ENCODE measurements at places on chromosomes 12 and 14.

DNA sequence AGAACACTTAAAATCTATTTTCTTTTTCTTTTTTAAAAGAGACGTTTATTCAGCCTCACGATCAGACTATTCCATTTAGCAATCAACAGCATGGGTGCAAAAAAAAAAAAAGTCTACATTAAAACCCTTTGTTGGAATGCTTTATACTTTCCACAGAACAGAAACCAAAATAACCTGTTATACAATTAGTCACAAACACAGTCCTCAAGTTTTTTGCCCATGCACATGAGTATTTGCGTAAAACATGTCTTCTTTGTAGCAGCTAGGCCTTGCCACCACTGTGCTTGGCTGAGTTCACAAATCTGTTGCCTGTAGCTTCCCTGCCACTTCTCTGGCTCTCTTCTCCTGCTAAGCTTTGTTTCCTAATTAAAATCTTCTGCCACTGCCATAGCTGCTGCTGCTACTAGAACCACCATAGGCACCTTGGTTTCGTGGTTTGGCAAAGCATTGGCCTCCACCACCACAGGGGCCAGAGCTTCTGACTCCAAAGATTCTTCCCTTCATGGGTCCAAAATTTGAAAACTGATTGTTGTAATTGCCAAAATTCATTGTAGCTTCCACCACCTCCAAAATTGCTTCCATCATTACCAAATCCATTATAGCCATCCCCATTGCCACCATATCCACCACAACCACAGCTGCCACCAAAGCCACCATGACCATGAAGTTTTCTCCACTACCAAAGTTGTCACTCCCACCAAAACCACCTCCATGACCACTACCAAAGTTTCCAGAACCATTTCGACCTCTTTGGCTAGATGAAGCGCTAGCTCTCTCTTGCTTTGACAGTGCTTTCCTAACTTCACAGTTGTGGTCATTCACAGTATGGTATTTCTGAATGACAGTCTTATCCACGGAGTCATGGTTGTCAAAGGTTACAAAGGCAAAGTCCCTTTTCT, 38.1 kb downstream of the KLRG1 start:
- no peak for DNase-seq

GRCh38 chr12:26108915-26109314, 15.9 kb downstream of the BHLHE41 start:
- no peak for DNase-seq

- no peak for DNase-seq
Observed at GRCh38 chr14:90842726-90843125, 26.5 kb upstream of the TTC7B start.

- DNase-seq, result no peak
Observed at GRCh38 chr14:100835548-100836310, 9.8 kb downstream of the MEG3 start.

- no peak for DNase-seq
Observed at GRCh38 chr12:120116441-120116791, at the start of gene RAB35. TSS of gene RAB35 (minus strand) at chr12:120116753. CDS start at chr12:120116650, 103 bp downstream.

- DNase-seq, result peak; percentile 64
Observed at GRCh38 chr14:91177073-91178034, 63.5 kb downstream of the DGLUCY start.

DNA sequence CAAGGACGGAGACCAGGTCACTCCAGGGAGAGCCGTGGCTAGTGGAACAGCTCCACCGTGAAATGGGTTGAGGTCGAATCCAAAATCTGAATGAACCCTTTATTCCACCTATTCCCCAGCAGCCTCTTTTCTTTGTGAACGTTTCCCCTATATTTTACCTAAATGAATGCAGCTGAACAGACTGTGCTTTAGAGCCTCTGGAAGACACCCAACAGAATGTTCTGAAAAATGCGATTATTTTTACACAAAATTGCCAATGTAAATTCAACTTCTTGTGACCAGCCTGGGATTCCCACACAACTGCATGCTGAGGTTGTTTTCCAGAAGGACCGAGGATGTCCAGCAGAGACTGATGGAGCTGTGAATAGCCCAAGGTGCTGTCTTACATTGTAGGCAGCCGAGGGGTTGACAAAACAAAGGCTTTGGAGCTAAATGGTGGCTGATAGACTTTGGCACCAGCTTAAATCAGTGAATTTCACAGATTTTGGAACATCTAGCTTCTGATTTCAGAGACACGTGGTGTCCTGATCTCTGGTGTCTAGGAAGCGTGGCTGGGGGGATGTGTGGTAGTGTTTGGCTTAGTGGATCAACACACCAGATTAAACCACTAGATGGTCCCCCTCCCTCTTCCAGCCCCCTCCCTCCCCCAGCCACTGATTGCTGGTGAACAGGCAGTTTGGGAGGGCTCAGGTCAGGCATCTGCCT, 150.4 kb downstream of the ZNF664 start:
- DNase-seq, result no peak

DNA sequence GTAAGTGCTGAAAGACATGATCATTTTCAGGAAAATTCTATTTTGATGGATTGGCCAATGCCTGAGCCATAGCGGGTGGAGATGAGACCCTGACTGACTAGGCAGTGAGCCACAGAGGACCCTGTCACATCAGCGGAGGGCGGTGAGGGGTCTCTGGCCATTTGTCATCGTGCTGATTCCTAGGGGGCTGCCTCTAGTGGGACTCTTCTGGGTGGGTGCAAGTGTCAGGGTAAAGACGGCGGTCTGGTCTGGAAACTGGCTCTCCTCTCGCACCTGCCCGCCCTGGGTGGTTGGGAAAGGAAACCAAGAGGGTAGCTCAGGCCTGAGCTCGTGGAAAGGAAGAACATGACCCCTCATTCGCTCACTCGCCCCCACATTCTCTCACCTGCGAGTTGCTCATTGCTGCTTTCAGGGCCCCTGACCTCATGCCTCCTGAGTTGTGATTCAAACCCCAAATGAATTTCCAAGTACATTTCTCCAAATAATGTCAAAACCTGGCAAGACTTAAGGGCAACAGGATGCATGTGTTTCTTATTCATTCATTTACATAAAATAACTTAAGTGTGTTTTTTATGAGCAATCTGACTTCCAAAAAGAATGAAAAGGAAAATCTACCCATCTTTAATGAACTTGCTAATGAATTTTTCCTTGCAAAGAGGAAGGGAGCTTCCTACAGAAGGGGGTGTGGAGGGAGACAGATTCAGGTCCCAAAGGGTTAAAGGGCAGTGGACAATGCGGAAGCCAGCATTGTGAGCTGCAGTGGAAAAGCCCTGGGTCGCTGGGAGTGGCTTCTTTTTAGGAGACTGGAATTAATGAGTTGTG, 12.8 kb downstream of the MEG3 start:
- no peak for DNase-seq

GRCh38 chr14:32933629-32934072, 5.0 kb upstream of the NPAS3 start:
- DNase-seq, result no peak

DNA sequence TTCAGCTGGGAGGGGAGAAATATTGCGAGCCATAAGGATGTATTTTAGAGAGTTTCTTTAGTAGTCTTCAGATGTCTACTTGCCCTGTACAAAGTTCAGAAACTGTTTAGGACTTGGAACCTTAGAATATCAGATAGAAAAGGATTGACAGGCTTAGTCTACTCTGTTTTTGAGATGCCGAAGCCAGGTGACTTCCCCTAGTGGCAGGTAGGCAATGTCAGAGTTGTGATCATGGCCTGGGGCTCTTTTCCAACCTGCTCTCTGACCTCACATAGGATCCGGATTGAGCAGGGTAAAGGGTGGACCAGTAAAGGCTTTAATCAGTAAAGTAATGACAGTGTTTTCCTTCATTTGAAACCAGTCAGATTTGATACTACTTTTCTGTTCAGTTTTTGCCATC, 59.6 kb downstream of the PRKCH start:
- DNase-seq, result no peak

GRCh38 chr14:75634848-75635247, 25.8 kb downstream of the ERG28 start:
- no peak for DNase-seq

DNA sequence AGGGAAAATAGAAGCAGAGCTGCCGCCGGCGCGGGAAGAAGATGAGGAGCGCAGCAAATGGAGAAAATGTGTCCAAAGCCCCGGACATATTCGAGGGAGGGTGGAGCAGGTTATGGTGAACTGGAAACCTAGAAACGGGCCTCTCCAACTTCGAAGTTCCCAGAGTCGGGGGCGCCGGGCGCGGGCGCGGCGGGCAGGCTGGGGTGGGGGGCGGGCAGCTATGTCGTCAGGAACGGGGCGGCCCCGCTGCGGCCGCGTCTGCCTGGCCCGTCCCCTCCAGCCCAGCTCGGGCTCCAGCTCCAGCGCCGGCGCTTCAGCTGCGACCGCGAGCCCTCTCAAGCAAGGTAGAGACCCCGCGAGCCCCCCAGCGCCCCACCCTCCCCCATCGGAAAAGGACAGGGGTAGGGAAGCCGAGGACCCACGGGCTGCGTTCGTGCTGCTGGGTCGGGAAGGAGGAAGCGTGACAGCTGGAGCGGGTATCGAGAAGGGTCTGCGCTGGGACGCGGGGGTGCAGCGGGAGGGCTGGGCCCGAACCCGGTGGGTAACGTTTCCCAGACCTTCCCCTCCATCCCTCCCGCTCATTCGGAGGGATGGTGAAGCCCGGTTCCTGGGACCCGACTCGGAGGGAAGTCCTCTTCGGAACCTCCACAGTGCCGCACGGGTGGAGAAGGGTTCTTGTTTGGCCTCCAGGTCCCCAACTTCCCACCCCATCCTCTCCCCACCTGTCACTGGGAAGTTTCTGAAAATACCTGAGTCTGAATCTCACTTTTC, 1.0 kb downstream of the DGKA start:
- DNase-seq, result no peak

- DNase-seq, result no peak
Observed at GRCh38 chr14:93964820-93965286, 11.5 kb downstream of the ASB2 start.

GRCh38 chr14:34502545-34503225, 36.8 kb downstream of the EAPP start:
- DNase-seq, result no peak

DNA sequence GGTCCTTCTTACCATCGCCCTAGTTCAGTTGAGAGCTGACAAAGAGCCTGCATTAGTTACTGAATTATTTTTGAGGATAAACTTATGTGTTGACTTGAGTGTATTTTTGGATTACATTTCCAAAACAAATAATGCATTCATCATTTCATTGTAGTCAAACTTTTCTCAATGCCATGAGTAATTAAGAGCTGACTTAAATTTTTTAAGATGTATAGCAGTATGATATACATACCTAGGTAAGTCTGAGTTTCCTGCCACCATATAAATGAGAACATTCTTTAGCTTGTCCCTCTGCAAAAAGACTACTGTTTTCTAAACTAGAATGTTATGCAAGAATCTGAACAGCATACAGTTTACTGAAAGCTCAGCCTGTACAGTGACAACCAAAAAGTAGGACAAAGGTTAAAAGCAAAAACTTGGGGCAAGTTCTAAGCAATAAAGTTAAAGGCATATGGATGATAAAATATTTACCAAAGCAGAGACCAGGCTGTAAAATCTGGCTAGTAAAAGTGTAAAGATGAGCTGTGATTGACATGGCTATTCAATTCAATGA, 82.1 kb upstream of the FERMT2 start:
- no peak for DNase-seq

- no peak for DNase-seq
Observed at GRCh38 chr12:124904306-124905098, 9.9 kb downstream of the UBC start.

DNA sequence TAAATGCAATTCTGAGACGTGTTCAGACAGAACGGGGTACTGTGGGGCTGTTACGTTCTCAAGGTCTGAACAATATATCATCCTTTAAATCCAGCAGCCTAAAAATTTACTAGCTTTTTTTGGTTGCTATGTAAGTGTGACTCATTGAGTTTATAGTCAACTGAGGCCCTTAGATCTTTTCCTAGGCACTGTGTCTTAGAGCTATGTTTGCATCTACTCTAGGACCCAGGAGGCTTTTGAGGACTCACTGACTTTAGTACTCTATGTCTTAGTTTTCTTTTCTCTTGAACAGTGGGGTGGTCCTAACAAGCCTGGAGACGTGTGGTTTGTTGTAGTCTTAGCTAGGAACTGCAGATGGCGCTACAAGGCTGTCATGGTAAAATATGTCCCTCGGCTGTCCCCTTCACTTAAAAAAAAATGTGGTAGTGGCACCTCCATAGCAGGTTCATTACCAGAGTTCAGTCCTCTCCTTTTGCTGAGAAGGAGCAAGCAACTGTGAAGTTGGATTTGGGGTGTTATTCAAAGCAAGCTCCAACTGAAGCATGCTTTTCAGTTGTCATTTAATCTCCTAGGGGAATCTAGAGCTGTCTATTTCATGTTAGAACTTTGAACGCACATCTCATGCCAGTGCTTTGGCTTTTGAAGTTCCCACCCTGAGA, 8.7 kb upstream of the SPATS2 start:
- peak; percentile 37 for DNase-seq

DNA sequence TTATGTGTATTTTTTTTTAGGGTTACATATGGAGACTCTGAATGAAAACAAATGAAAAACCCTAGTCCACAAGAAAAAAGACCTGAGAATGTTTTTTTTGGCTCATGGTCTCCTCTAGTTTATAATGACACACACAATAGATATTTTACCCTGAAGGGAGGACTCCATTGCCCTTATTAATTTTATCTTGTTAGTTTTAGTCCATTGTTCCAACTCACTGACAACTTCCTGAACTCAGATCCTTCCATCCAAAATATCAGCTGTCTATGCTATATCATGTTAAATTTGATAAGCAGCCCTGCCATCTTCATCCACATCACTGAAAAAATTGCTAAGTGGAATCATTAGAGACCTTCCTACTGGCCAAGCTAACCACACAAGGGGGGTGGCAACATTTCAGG, 232.1 kb downstream of the MON2 start:
- DNase-seq, result no peak

GRCh38 chr12:15600223-15600935, 188.8 kb downstream of the EPS8 start:
- no peak for DNase-seq

DNA sequence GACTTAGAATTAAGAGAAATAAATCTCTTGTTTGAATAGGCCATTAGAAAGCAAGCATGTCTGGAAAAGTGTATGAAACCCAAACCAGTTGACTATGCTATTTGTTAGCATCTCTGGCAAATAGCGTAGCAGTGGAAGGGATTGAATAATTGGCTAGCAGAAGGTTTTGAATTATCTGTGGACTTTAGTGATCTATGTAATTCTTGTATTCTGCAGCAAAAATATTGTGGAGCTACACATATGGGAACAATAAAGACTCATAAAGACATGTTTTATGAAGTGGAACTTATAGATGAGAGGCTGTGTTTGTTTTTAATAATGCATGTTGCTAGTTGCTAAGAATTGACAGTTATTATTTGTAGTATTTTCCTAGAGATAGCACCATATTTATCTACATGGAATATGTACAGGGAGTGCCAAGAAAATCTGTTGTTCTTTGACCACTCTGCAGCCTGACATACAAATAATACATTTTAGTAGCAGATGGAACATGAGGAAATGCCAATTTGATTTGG, 4.7 kb downstream of the SRGAP1 start:
- DNase-seq, result no peak

- DNase-seq, result no peak
Observed at GRCh38 chr12:91074154-91074709, 16.4 kb upstream of the KERA start.

- no peak for DNase-seq
Observed at GRCh38 chr12:66187036-66187435, 2.0 kb upstream of the IRAK3 start.

All from activated T-helper 1 cell treated with anti-CD3 and anti-CD28 coated beads, Interleukin-12 subunit alpha, Interleukin-12 subunit beta, Interleukin-2, Interleukin-4 antibody, amounts not matched to agents 30 ng/mL and 10 ng/mL and 1 ng/mL, durations not matched to agents 14 hours and 24 hours and 36 hours (primary cell).